ENCODE measurements at places on chromosomes 5 and 9.

GRCh38 chr5:322942-323879 lies 1.7 kb downstream of the AHRR start:
- no peak for DNase-seq

GRCh38 chr5:95471487-95471886 lies 80.3 kb downstream of the FAM81B start:
- DNase-seq: no peak

GRCh38 chr9:97411789-97412625 lies at the start of gene TDRD7:
TDRD7 (plus strand) TSS chr9:97412096; CDS start chr9:97428466, 16,370 bp downstream.
- DNase-seq: peak; percentile 41

GRCh38 chr5:22391956-22392355 lies 461.2 kb downstream of the CDH12 start:
- no peak for DNase-seq

DNA sequence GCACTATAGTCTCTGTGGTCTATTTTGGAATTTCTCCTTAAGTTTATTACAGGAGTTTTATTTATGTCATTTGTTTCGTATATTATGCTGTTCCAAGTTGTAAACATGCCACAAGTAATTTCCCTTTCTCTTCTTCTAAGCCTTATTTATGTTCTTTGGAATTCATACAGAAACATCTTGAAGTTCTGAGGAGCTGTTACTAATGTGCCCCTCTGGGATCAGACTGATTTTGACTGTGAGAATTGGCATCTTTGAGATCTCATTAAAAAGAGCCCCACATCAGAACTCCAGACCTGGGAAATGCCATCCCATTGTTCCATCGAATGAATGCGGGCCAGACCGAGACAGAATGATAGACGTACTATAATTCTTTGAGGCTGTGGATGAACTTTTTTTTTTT lies 138.8 kb upstream of the CD180 start:
- DNase-seq: no peak
